ENCODE measurements at places on chromosomes 12 and 14.

- DNase-seq = no peak
These were observed 17.8 kb upstream of the OXA1L start for GRCh38 chr14:22748631-22749068.

DNA sequence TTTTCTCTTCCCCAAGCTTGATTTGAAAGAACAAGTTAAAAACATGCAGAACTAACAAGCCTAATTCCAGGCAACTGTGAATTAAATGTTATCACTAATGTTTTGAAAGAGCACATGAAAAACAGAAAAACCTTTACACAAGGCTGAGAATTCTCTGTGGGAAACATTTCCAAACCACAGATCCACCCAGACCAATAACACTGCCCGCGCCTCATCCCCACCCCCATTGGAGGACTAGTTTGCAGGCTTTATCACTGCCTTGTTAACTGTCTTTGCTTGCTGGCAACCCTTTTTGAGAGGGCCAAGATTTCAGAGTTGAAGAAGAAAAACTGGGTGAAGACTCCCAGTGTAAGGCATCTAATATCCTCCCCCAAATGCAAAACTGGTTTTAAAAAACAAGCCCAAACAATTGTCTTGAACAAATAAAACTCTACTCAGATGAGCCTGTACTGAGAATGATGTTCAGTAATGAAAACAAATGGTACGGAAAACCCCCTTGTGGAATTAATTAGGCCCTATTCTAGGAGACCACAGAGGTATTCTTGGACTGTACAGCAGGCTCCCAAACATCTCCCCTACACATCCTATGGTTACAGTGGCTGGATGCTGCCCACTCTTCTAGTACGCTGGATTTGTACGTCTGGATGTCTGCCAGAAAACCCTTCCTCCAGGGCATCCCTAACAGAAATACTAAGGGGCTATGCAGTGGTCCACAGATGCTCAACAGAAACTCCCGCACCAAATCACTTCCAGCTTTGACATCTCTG, 5.8 kb downstream of the MAX start:
- no peak for DNase-seq

- DNase-seq = peak; percentile 55
These were observed 220.0 kb downstream of the RAD51B start for GRCh38 chr14:68039593-68039992.

- no peak for DNase-seq
These were observed 301.6 kb downstream of the CACNA1C start for GRCh38 chr12:2354151-2354991.
